CD4-positive, alpha-beta T cell treated with Interleukin-12 subunit alpha and Interleukin-12 subunit beta, for 1 hour (primary cell): ENCODE measurements at places on chromosomes 1 and 21.

DNA sequence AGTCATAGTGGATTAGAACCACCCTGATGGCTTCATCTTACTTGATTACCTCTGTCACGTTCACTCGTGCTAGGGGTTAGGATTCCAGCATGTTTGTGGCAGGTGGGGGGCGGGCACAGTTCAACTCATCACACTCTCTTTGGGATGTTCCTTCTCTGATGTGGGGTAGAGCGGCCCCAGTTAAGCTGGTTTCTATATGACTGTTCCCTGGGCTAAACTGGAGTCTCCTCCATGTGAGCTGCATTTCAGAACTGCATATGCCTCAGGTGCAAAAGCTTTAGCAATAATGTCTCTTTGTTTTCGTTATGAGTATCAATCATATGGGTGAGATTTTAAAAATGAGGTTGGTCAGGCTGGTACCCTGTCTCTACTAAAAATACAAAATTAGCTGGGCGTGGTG lies 393.2 kb downstream of the RPS6KC1 start:
- DNase-seq = no peak

DNA sequence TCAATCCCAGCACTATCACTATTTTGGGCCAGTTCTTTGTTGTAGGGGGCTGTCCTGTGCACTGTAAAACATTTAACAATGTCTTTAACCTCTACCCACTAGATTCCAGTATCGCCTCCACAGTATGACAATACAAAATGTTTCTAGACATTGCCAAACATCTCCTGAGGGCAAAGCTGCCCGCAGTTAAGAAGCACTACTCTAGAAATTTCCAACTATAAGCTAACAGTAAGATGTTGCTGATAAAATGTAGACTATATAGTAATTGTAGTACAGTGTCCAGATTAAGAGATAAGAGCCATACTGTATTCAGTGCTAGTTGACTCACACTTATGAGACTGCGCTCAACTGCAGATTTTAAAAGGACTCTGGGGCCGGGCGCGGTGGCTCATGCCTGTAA lies 5.0 kb downstream of the MTF1 start:
- DNase-seq = no peak

DNA sequence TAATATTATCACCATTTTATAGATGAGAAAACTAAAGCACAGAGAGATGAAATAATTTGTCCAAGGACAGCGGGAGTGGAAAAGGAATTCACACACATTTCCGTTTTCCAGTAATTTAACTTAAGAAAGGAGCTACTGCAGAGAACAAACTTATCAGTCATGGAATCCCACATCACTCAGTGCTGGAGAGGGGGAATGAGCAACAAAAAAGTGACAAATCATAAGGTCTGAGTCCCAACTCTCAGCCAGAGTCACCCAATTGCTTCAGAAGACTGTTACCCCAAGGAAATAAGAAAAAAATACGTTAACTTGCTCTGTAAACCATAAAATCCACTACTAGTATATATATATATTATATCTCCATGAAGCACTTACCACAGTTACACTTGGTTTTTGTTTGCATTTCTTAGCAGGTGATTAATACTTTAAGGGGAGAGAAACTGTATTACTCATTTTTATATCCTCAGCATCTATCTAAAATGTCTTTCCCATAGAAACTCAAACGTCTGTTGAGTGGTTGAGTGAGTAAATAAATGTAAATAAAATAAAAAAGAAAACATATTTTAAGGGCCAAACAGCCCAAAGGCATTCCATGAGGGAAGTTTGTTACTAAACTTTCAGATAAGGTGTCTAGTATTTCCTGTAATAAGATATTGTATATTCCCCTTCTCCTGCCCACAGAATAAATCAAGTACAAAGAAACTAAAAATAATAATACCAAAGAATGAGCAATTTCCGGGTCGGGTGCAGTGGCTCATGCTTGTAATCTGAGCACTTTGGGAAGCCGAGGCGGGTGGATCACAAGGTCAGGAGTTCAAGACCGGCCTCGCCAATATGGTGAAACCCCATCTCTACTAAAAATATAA lies 76.8 kb downstream of the SLC45A1 start:
- peak; percentile 19 for DNase-seq

DNA sequence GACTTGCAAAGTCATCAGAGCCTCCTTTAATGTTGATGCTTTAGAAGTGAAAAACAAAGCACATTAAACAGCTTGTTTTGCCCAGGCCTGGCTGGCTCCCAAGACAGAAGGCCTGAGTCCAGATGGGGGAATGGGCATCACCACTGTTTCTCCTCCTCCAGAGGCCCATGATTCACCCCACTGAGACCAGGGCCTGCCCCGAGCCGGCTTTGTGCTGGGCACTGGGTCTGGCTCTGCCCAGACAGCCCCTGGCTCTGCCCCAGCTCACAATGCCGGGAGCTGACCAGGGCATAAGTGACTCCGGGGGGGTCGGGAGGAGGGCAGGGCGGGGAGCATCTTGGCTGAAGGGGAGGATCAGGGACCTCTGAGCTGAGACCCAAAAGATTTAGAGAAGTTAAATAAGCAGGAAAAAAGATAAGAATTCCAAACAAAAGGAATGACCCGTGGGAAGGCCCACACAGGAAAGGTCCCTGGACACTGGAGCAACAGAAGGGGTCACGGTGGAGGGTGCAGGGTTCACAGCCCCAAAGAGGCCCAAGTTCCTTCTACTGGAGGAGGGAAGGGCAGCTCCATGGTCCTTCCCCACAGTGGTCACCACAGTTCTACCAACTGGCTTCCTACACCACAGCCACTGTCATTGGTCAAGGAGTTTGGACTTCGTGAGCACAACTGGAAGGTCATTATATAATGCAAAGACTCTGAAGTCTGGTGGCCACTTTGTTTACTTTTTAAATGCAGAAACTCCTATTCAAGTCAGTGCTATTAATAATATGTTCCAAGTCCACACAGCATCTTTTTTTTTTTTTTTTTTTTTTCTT lies 5.5 kb downstream of the C2CD2 start:
- no peak for DNase-seq

- no peak for DNase-seq
Observed at GRCh38 chr1:245776694-245777332, 622.0 kb downstream of the KIF26B start.

DNA sequence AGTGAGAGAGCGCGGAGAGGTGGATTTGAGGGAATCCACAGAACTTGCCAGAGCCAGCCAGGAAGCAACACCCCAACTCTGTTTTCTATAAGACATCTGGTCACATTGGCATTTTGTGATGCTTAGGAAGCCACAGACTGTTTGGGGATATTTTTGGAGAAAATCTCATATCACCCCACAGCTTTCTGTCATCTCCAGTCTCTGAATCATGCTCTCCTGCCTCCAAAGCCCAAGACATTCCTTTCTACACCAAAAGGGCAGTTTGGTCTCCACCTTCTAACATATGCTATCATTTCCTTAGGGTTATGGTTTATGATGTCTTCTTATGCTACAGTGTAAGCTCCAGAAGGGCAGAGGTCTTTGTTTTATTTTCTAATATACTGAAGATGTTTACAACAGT lies 14.4 kb upstream of the BCL10 start:
- no peak for DNase-seq

DNA sequence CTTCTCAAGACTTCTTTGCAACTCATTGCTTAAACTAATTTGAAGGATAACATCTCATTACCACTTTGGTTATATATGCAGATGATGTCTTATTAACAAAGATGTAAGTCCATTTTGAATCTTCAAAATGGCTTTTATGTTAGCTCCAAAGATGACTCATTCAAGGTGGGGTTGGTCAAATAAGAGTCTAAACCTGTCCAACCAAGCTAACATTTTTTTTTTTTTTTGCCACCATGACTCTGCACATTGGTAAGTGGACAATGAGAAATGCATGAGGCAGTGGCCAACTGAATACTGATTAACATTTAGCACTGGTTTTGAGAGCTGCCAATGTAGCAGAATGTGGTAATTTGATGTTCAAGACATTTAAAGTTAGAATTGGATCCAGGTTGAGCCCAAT lies 278 bp upstream of the KRTAP27-1 start:
- DNase-seq = no peak

DNA sequence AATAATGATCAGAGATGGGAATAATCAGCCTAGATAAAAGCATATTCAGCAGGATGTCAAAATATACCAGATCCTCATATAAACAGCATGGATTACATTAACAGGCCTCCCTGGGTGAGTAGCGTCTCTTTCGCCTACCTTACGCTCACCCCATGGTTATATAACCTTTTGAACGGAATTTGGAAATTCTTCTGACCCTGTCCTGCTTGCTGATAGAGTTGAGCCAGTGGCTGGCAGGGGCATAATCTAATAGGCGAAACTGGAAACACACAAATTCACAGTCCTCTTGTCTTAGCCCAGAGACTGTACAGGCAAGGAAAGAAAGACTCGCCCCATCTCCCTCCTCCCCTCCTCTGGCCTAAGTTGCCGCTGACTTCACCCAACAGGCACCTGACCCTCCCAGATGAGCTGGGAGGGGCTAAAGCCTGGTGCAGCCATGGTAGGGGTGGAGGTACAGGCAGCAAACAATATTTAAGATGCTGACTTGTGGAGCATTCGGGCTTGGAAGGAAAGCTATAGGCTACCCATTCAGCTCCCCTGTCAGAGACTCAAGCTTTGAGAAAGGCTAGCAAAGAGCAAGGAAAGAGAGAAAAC lies at the start of gene ANGPTL7:
TSS of gene ANGPTL7 (plus strand) at position 498 of the 594 bp plus-strand sequence. CDS start 225 bp downstream, outside the sequence.
- no peak for DNase-seq

- DNase-seq = no peak
Observed at GRCh38 chr21:28375708-28376385, 616.8 kb downstream of the LTN1 start.

DNA sequence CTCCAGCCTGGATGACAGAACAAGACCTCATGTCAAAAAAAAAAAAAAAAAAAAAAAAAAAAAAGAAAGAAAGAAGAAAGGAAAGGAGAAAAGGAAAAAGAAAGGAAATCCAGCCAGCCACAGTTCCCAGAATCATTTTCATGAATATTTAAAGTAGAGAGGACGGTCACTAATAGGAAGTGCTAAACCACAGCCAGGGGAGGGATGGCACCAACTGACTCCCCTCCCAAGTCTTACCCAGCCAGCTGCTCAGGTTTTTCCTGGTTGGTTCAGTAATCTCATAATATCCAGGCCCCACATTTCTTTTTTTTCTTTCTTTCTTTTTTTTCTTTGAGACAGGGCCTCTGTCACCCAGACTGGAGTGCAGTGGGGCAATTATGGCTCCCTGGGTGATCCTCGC lies 63.9 kb upstream of the AK4 start:
- no peak for DNase-seq

DNA sequence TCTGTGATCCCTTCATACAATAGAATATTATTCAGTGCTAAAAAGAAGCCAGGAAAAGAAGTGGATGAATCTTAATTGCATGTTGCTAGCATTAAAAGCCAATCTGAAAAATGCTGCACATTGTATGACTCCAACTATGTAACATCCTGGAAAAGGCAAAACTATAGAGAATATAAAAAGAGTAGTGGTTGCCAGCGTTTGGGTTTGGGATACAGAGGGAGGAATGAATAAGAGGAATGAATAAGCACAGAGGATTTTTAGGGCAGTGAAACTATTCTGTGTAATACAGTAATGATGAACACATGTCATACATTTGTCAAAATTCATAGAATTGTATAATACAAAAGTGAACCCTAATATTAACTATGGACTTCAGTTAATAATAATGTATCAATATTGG lies 42.5 kb downstream of the GPR88 start:
- DNase-seq = no peak

- DNase-seq = no peak
Observed at GRCh38 chr1:154191990-154192461, at the start of gene TPM3. Gene TPM3, minus strand, starts transcription at chr1:154192100. Its CDS starts 82 bp downstream, at chr1:154192018.

DNA sequence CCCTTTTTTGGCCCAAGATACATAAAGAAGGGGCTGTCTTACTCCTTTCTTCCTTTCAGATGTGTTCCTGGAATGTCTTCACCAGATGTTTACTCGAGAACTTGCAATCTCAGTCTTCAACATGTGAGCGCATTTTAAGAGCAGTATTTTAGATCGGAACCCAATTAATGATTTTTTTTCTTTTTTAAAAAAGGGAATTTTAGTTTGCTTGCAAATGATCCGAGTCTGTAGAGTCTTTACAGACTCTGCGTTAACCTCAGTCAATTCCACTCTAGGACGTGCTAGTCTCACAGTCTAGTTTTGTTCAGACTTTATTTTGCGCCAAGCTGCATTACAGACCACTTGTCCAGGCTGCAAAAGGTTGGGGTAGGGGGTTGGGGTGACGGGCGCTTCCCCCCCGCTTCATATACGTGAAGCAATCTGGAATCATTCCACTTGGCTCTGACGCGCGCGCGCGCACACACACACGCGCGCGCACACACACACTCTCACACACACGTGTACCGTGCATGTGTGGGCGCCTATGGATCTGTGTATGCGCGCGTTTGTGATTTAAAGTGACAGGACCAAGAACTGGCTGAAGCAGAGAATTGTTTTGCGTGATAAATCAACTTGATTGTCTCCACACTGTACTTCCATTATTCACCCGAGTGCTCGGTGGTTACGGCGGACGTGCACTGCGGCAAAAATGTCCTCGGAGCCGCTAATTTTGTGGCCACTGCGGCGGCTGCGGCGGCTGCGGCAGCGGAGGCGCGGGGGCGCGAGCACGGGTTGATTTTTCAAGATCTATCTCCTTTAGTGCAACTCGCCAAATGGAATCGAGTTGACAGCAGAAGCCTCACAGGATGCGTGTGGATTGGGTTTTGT lies 25.6 kb upstream of the NFIA start:
- DNase-seq = peak; percentile 41

DNA sequence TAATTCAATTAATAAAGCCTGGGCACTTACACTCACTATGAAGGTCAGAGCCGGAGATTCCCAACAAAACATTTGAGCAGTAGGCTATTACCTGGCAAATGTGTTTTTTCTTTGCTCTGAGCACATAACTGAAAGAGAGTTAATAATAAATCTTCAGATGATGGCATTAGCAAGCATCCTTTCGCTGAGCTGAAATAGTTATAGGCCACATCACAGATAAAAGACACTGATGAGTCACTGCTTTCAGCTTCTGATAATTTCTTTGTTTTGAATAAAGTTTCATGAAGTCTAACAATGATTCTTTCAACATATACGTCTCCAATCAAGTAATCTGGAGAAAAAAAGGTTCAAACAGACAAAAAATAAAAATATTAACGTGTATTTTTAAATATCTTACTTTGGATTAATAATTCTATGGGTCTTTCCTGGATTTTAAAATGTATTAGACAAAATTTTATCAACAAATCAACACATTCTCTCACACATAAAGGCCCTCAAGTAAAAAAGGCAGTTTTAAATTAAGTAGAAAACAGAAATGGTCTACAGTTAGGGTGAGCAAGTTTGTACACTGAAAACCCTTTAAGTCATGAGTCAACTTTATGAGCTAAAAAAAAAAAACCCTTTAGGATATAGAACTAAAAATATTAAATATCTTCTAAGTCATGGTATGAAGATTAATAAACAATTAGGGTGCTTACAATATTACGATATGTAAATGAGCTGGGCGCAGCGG lies 33.1 kb downstream of the LTN1 start:
- DNase-seq = no peak

GRCh38 chr21:34200288-34200905 lies 127.0 kb downstream of the MRPS6 start:
- DNase-seq = peak; percentile 0

GRCh38 chr21:45845063-45845769 lies 136.4 kb upstream of the COL6A1 start:
- no peak for DNase-seq
